ENCODE measurements at places on chromosomes 4 and X.

DNA sequence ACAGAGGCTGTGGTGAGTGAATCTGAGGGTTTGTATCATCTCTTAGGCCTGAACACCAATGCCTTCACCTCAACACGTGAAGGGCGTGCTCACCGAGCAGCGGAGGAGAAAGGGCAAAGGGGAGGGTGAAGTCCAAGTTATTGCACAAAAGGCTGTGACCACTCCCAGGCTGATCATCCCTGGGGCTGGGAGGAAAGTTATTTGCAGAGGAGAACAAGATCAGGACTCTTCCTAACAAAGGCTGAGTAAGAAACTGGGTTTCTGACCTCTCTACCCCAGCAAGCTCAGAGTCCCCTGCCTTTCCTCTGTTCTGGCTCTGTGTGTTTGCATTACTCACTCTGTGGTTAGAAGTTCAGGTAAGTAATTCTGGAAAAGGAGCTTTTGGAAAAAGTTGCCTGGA, 366.3 kb upstream of the CXorf51A start:
- no peak for DNase-seq

- DNase-seq, result no peak
Measured at GRCh38 chr4:81631958-81632441, 160.3 kb upstream of the RASGEF1B start.

DNA sequence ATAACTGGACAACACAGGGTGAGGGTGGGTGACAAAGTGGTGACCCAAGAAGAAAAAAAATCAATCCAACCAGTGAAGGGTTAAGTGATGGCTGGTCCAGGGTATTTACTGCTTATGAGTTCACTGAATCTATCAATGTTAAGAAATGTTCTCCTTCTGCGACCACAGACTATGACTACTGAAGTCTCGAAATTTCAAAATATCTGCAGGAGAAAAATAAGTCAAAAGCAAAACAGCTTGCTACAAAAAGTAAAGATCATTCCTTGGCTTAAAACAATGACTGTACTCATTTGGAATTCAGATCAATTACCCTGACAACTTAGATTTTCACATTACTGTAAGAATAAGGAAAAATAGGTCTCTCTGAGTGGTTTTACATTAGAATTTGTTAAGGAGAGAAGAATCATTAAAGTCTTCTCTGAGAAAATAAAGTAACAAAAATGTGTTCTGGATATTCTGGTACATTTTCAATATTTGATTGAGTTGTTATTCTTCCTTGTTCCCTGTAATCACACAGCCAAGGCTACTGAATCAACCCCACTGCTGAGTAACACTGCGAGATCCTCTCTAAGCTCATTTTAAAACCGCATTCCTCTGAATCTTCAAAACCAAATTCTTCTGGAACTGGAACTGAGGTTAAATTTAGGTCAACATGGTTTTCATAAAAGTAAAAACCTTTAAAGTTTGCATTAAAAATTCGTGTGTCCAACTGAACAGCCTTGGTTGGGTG, 22.7 kb downstream of the SMPX start:
- DNase-seq, result no peak

DNA sequence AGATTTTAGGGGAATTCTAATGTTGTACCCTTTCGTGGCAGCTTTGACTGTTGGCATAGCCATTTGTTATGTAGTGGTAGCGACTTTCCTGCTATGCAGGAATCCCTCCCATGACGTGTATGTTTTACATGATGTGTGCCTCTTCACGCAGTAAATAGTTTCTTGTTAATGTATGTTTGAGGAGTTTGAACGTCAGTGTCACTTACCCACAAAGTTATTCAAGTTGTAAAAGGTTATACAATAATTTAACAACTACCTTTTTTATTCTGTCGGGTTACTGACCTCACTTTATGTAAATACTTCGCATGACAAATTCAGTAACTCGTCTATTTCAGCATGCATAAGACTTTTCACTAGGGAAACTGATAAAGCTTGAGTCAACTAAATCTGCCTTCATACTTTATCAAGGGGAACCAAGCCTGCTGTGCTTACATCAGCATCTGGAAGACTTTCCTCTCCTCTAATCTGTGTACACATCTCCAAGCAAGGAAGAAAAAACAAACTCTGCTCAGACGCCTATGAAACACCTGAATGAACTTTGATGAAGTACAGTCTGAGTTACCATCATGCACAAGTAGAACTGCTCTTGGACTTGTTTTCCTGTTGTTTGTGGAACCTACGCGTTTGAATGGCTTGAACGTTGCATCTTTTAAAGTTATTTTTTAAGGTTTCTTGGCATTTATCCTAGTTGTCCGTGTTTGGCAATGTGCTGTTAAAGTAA, 61.2 kb downstream of the SLC9A6 start:
- no peak for DNase-seq

GRCh38 chr4:94763005-94763404, 5.2 kb downstream of the BMPR1B start:
- DNase-seq, result no peak

DNA sequence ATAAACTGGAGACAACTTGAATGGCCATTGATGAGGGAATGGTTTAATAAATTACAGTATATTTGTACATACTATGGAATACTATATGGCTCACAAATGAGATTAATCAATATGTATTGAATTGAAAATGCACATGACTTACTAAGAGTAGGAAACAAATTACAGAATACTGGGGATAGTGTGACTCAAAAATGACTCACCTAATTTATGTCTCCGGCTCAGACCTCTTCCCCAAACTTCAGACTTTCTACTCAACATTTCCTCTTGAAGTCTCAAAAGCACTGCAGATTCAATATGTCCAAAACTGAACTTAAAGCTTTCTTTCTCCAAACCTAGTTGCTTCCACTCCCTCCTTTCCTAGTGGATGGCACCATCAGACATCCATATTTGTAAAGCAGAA, 28.8 kb upstream of the GRIA3 start:
- no peak for DNase-seq

DNA sequence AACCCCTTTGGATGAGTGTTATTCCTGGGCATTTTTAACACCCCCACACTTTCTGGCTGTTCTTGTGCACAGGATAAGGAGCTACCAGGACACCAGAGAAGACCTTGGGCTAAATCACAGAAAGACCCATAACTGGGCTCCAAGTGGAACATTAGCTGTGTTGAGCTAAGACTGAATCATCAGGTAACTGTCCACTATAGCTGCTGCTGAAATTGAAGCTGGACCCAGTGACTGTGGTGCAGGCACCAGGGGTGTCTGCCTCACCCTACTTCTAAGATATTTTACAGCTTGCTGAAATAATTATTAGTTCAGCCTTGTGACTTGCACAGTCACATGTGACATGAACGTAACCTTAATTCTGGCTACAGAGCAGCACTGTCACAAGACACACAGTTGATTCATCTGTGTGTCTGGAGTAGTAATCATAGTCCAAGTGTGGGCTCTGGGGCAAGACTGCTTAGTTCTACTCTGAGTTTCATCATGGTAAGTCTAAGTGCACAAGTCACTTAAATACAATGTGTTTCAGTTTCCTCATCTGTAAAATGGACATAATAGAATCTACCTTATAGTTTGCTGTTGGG, 127.4 kb downstream of the SLC39A8 start:
- DNase-seq, result no peak

- DNase-seq, result no peak
Measured at GRCh38 chr4:74223801-74224200, 65.9 kb downstream of the MTHFD2L start.

All from left ventricle myocardium inferior (tissue), 1 donor.